Fibroblast of villous mesenchyme (primary cell): ENCODE measurements at places on chromosomes 11 and 22. TPM values are rescaled to one million over a fixed set of nuclear protein-coding genes. Genes with fewer than 3 reads are reported as not detected.

GRCh38 chr22:30943368-30943767, 25.2 kb downstream of the MORC2 start:
- DNase-seq = no peak

- DNase-seq = peak; percentile 17
Observed at GRCh38 chr11:10943968-10944367, 86.1 kb upstream of the ZBED5 start.

Gene OTOG
- not detected in 2 replicates for total RNA-seq

- no peak for DNase-seq
Observed at GRCh38 chr11:370070-370941, 1.0 kb downstream of the B4GALNT4 start.

DNA sequence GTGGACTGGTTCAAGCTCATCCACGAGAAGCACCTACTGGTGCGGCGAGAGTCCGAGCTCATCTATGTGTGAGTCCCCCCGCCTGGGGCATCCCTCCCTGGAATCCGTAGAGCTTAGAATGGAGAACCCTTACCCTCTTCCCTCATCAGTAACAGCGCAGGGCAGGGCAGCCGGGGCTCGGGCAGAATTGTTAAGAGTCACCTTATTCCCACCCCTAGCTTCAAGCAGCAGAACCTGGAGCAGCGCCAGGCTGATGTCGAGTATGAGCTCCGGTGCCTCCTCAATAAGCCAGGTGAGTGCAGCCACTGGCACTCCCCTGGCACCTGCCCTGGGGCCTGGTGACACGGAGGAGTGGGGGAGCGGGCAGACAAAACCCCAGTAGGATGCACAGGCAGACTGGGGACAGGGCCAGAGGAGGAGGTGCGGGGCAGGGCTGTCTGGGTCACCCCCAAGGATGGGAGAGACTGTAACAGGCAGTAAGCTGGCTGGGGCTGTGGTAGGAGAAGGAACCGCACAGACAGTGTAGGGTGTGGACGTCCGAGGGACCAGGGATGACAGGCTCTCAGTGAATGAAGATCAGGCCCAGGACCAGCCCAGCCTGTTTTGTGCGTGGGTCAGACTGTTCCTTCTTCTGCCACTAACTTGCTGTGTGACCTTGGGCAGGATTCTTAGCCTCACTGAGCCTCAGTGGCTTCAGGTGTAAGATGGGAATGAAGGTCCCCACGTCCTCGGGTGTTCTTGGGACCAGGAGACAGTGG, 20.4 kb downstream of the C22orf23 start:
- DNase-seq = no peak

Gene GPHA2
- not detected in 2 replicates for total RNA-seq

DNA sequence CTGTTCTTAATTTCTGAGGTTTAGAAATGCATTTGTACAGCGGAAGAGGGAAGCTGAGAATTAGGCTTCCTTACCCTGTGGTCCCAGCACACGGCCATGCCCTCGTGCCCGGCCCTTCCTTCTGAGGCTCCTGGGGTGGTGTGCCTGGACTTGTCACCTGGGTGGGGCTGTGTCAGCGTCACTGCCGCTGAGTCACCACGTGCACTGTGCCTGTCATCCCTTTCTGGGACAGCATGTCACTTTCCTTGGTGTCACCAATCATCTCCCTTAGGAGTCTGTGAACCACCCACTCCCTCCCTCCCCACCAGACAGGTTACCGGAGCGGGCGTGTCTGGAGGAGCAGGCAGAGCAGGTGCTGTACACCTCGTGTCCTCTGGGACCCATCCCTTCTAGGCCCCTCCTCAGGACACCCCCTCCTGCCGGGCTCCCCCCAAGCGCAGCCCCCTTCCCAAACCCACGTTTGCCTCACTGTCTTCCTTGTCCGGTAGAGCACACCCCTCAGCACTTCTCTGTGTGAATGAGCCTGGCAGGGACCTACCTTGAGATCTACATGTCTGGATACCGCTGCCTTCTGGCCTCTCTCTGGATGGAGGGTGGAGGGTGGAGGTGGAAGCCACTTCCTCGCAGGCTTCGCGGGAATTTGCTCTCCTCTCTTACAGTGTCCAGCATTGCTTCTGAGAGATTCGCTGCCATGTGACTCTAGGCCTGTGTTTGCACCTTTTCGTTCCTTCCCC, 367.6 kb downstream of the TBC1D22A start:
- no peak for DNase-seq

- DNase-seq = peak; percentile 45
Observed at GRCh38 chr11:15675683-15676082, 561.0 kb downstream of the INSC start.

GRCh38 chr11:130001461-130002351, 929 bp downstream of the PRDM10 start:
- DNase-seq = peak; percentile 30

- DNase-seq = no peak
Observed at GRCh38 chr22:32748509-32748908, 53.0 kb upstream of the TIMP3 start.

- DNase-seq = no peak
Observed at GRCh38 chr22:38964989-38965388, 7.6 kb downstream of the APOBEC3A start.

DNA sequence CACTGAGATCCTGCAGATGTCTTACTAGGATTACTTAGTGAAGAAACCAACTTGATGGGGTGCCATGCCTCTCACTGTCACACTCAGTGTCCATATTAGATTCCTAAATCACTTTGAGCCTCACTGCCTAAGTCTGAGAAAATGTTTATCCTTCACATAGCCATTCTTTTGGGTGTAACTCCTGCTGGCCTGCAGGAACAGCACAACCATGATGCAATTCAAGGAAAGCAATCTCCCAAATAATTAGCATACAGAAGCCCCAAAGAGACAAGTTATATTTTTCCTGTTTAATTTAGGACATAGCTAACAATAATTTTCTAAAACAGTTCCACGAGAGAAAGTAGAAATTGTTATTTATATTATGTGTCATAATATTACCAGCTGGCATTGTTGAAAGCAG, 655.5 kb downstream of the KCNA4 start:
- DNase-seq = no peak

Gene ANO9
- not detected in 2 replicates for total RNA-seq

DNA sequence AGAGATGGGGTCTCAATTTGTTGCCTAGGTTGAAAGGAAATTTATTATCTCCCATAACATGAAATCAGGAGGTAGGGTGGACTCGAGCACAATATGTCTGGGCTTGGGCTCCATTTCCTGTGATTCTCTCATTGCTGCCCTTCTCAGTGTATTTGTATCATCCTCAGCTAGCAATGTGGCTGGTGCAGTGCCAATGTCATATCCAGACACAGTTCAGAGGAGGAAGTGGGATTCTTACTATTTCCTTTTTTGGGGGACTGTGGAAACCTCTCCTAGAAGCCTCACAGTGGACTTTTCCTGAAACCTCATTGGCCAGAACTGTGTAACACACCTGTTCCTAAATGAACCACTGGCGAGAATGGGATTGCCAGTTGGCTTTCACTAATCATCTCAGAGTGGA, 21.0 kb upstream of the SWAP70 start:
- DNase-seq = no peak

- no peak for DNase-seq
Observed at GRCh38 chr11:27616711-27617110, 83.5 kb downstream of the BDNF start.

DNA sequence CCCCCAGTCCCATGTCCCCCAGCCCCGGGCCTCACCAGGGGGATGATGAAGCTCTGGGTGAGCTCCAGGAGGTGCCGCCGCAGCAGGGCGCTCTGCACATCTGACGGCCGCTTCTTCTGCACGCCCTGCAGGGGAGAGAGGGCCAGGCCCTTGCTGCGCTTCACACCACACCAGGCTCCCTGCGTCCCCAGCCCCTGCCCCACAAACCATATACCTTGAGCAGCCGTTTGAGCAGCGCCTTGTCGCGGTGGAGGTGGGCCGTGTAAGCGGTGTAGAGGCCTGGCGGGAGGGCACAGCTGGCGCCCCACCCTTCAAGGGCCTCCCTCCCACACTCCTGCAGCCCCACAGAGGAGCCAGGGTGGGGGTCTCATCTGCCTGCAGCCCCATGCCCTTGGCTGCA, 6.2 kb upstream of the PLXNB2 start:
- no peak for DNase-seq

- no peak for DNase-seq
Observed at GRCh38 chr22:29469755-29470154, 10.3 kb upstream of the NEFH start.

Gene PATE4
- not detected in 2 replicates for total RNA-seq

Gene GGTLC3
- total RNA-seq = not detected in 2 replicates

DNA sequence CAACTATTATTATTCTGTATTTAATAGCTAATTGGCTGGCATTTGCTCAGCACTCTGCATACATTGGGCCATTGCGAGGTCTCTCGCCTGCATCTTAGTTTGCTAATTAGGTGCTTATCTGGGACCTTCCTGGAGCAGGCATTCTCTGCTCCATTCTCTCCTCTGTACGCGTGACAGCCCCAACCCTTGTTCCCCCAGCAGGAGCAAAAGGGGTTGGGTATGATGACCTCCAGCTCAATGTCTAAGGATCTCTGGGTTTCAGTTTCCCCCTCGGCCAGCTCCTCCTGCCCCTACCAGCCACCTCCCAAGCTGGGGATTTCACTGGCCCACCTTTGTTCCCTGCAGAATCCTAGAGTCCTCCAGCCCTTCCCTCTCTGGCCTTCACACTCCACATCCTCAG, 9.7 kb upstream of the LGALS2 start:
- DNase-seq = no peak

- peak; percentile 99 for DNase-seq
Observed at GRCh38 chr11:65421794-65422632, 585 bp upstream of the NEAT1 start.

GRCh38 chr11:6393989-6394670, 3.9 kb downstream of the SMPD1 start:
- DNase-seq = no peak

DNA sequence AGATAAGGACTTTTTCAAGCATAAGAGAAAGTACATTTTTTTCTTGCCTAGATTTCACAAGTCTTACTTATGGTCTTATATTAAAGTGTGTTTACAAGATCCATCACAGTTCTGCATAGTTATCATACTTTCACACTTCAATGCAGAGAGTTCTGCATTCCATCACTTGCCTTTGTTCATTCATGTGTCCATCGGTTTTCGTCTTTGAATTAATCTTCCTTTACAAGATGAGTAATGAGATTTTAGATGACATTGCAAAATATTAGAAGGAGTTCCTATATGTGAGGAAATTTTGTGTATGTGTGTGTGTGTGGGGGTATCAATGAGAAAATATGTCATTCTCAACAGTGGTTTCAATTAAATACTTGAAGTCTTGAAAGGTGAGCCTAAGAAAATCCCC, 98.1 kb upstream of the GUCY1A2 start:
- peak; percentile 6 for DNase-seq

Gene RIC3
- under 0.01 TPM in 1 of 2 replicates, not detected in the other for total RNA-seq

DNA sequence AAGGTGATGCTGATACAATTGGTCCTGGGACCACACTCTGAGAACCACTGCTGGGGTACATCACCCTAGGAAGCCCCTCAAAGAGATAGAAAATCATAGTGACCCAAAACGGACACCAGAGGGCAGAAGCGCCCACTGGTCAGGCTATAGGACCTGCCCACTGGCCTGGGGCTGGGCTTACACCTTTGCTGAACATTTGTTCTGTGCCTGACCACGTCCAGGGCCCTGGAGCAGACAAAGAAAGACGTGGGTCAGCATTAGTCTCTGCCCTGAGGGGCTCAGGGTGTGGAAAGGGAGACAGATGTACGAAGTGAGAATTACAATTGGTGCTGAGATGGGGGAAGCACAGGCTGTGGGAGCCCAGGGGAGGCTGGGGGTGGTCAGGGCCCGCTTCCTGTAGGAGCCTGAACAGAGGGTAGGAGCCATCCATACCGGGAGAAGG, 14.4 kb upstream of the SERPINH1 start:
- DNase-seq = peak; percentile 76

GRCh38 chr22:45532235-45532631, 29.6 kb downstream of the FBLN1 start:
- DNase-seq = no peak

GRCh38 chr11:119533921-119534736, 111.2 kb upstream of the THY1 start:
- DNase-seq = peak; percentile 52

DNA sequence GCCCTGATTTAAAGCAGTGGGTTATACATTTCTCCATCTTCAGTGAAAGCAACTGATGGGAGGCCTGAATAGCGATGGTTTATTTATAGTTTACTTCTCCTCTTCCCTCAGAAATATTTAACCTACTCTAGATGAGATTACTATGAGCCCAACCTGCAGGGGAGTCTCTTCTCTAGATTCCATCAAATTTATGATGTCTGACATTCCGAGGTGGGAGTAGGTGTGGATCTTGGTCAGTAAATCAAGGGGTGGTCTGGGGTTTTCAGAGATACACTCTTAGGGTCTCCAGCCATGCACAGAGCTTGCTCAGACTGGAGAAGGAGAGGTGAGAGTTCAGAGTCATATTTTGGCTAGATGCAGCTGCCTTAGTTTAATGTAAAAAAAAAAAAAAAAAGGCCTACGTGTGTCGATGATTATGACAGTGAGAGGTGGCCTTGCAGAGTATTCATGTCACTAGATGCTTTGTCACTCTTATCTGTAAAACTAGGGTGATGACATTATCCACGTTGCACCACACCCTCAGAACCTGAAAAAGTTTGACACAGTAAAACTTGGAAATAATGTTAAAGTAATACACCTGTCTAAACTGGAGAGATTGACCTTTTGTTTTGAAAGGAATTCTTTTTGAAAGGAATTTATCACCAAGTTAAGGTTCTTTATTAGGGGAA, 81.2 kb downstream of the EXT2 start:
- DNase-seq = no peak

Gene TRIM29
- 0.86 and 1.3 TPM in 2 replicates for total RNA-seq

DNA sequence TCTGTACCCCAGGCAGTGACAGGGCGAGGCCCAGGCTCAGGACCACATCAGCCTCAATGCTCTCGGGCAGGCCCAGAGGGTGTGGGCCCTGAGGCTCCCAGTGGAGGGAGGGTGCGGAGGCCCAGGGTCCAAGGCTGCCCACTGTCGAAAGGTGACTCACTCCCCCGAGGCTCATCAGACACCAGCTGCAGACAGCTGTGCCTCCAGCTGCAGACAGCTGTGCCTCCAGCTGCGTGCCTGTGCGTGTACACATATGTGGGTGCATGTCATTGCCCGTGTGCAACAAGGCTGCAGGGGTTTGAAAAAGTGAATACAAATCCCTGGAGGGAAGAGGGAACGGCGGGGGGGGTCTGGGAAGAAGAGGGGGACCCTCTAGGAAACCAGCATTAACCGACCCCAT, 134.3 kb downstream of the BRD1 start:
- no peak for DNase-seq

Gene SGSM1
- total RNA-seq = not detected in 2 replicates

DNA sequence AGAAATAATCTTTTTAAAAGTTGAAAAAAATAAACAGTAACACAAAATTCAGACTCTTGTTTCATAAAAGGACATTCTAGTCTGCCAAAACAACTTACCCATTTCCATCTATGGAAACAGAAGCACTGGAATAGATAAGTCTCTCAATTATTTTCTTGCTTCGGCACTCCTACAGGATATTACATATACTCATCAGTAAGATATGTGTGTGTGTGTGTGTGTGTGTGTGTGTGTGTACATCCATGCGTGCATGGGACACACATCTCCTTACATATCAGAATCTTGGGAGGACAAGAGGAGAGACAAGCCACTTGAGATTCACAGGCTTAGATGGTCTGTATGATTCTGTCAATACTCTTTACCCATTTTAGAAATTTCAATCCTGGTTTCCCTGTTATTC, 144.6 kb downstream of the ATG16L2 start:
- DNase-seq = no peak

- DNase-seq = no peak
Observed at GRCh38 chr11:64004590-64004984, 18.3 kb downstream of the OTUB1 start.

GRCh38 chr11:32597921-32598320, 14.3 kb downstream of the EIF3M start:
- DNase-seq = no peak
